ENCODE measurements at places on chromosomes 4 and X. TPM values are rescaled to one million over a fixed set of nuclear protein-coding genes. Genes with fewer than 3 reads are reported as not detected.

DUSP21 gene
- total RNA-seq: not detected

FGF5 gene
- total RNA-seq: not detected

STOX2 gene
- 16.0 TPM for total RNA-seq

LINC00632 gene
- 33.0 TPM for total RNA-seq

ASB9 gene
- total RNA-seq: 11.9 TPM

SLC9B1 gene
- total RNA-seq: 5.0 TPM

TCEAL7 gene
- 26.8 TPM for total RNA-seq

TLR1 gene
- 7.6 TPM for total RNA-seq

GPRASP1 gene
- total RNA-seq: 15.5 TPM

SPARCL1 gene
- total RNA-seq: 46.2 TPM

FAM47E gene
- total RNA-seq: 11.1 TPM

CTSO gene
- 32.5 TPM for total RNA-seq

MAP9 gene
- total RNA-seq: 17.0 TPM

DCHS2 gene
- 11.1 TPM for total RNA-seq

LEF1 gene
- total RNA-seq: 37.3 TPM

ZNF280C gene
- total RNA-seq: 6.0 TPM

TRPC3 gene
- total RNA-seq: 2.9 TPM

MAGIX gene
- total RNA-seq: 9.5 TPM

TACC3 gene
- 32.9 TPM for total RNA-seq

PHEX gene
- 0.18 TPM for total RNA-seq

FGFBP1 gene
- 0.12 TPM for total RNA-seq

RHOXF2 gene
- not detected for total RNA-seq

GC gene
- 1.6 TPM for total RNA-seq

SLC4A4 gene
- 63.1 TPM for total RNA-seq

CLCN4 gene
- 11.7 TPM for total RNA-seq

ODAPH gene
- total RNA-seq: 0.18 TPM
